Vagina (tissue), 2 donors: ENCODE measurements at places on chromosomes 7 and 10.

DNA sequence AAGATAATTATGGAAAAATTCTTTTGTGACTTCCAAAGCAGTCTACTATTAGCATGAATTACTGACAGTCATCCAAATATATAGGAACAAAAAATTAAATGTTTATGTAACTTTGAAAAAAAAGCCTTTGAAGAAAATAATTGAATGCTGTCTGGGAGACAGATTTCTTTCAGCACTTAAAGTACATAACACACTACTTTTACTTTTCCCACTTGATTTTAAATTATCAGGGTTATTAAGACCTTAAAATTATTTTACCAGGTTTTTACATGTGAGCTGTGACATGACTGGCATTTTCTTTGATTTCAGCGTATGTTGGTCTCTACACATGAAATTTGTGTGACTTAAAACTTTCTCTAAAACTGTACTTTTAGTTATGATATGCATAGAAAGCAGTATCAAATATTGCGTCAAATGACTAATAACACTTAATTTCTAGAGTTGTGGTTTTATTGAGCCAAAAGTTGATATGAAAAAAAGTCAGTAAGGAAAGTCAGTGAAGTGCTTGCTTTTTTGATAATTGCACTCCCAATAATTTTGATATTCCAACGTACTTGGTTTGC, 3.1 kb downstream of the PTEN start:
- H3K27me3 ChIP-seq: no peaks in the 10 kb centered on the region
- DNase-seq: no peak
- no peaks in the 10 kb centered on the region for H3K36me3 ChIP-seq
- H3K4me1 ChIP-seq: peaks cover 38% of the 10 kb centered on the region
- peak overlapping the region; percentile 81 for H3K4me3 ChIP-seq

DNA sequence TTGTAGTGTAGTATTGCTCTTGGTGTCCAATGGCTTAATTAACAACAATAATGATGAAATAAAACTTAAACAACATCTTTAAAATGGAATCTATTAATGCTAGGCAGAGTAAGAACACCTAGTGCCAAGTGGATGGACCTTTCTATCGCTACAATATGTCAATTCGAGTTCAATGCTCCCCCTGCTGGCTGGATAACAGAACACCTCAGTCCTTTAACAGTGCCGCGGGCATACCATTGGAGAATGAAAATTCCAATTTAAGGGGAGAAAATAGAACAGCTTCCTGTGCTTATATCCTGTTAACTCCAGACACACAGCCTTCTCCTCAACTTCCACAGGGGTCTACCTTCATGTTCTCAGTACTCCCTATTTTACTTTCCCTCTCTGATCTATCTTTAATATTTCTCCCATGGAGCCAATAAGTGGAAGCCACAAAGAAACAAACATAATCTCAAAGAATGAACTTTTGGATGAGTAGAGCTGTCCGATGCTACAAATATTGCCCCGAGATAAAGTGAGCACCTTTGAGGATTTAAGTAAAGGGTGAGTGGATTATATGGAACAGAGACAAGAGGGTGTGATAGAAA, 41.4 kb downstream of the COL1A2 start:
- H3K27ac ChIP-seq: no peak overlapping the region
- H3K36me3 ChIP-seq: no peaks in the 10 kb centered on the region
- no peak overlapping the region for H3K4me3 ChIP-seq
- H3K27me3 ChIP-seq: no peaks in the 10 kb centered on the region
- DNase-seq: no peak

- no peaks in the 10 kb centered on the region for H3K36me3 ChIP-seq
- H3K27ac ChIP-seq: peak overlapping the region; percentile 35
- no peak overlapping the region for H3K4me3 ChIP-seq
- no peaks in the 10 kb centered on the region for H3K27me3 ChIP-seq
Measured at GRCh38 chr7:135320268-135320667, 86.6 kb downstream of the STRA8 start.

DNA sequence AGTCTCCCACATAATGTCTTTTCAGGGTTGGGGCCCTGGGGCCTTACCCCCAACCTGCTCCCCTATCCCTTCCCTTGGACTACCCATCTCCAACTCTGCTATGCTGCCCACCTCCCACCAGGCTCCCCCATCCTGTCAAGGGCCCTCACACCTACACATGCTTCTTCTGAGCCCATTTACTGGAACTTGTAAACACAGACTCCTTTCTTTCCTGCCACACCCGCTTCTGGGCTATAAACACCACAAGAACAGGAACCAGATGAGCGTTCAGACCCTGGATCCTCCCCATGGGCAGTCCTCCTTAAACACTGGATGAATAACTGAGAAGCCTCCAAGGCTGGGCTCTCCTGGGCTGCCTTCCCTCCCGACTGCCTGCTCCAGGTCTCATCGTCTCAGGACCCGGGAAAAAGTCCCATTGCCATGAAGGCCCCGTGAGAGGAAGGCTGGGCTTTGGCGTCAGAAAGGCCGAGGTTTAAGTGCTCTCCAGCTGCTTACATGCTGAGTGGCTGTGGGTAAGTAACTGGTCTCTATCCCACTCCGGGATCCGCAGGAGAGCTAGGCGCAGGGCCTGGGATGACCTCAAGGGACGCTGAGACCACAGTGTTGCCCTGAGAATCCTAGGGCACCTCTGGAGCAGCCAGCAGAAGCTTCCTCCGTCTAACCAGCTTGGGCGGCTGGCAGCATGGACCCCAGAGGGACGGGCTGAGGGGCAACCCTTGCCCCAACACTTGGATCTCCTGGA, 15.6 kb upstream of the CRHR2 start:
- no peak overlapping the region for H3K4me3 ChIP-seq
- no peak for DNase-seq
- no peaks in the 10 kb centered on the region for H3K27me3 ChIP-seq
- H3K36me3 ChIP-seq: no peaks in the 10 kb centered on the region
- H3K27ac ChIP-seq: no peak overlapping the region
- H3K4me1 ChIP-seq: peaks cover 5% of the 10 kb centered on the region

GRCh38 chr10:103676058-103676785, 179.2 kb downstream of the SH3PXD2A start:
- peaks cover 67% of the 10 kb centered on the region for H3K4me1 ChIP-seq
- no peaks in the 10 kb centered on the region for H3K27me3 ChIP-seq
- no peaks in the 10 kb centered on the region for H3K36me3 ChIP-seq
- DNase-seq: no peak
- peak overlapping the region; percentile 94 for H3K27ac ChIP-seq

DNA sequence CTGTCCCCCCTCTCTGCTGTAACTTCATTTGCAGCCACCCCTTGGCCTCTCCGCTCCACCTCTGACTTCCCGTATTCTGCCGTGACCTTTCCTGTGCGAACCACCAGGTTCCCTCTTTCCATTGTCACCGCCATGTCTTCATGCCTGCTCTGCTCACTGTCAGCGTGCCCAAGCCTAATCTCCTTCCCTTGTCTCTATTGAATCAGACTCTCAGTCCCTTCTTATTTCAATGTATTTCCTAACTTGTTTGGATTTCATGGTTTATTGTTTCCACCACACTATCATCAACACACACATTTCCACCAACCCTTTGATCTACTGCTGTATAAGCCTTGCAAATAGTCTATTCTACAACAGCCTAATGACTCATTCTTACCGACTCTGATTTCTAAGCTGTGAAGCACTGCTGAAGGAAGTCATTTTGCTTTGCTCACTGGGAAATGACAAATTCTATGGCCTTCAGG, 30.0 kb upstream of the INHBA start:
- H3K27me3 ChIP-seq: no peaks in the 10 kb centered on the region
- no peaks in the 10 kb centered on the region for H3K4me1 ChIP-seq
- H3K27ac ChIP-seq: no peak overlapping the region
- no peak for DNase-seq

DNA sequence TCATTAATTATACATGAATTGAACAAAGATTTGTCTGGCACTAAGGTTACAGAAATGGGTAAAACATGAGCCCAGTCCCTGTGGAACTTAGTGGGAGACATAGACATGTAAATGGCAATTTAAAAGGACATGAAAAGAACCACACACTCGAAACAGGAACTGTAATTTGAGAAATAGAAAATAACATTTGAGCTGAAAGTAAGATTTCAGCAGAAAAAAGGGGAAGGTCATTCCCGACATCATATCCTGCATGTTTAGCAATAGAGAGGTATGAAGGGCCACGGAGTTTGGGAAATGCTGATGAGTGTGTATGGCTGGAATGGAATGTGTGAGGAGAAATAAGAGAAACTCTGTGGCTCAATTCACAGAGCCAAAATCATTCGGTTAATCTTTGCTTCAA, 175.4 kb upstream of the AHR start:
- H3K36me3 ChIP-seq: no peaks in the 10 kb centered on the region
- no peak overlapping the region for H3K4me3 ChIP-seq
- no peak for DNase-seq
- H3K27me3 ChIP-seq: no peaks in the 10 kb centered on the region
- no peak overlapping the region for H3K27ac ChIP-seq
- no peaks in the 10 kb centered on the region for H3K4me1 ChIP-seq

GRCh38 chr10:123703195-123703790, 37.1 kb downstream of the GPR26 start:
- no peak for DNase-seq
- H3K36me3 ChIP-seq: no peaks in the 10 kb centered on the region
- H3K4me3 ChIP-seq: no peak overlapping the region

- peaks cover 16% of the 10 kb centered on the region for H3K4me1 ChIP-seq
- H3K27me3 ChIP-seq: peaks cover 4% of the 10 kb centered on the region
- no peak for DNase-seq
- H3K4me3 ChIP-seq: no peak overlapping the region
- H3K36me3 ChIP-seq: no peaks in the 10 kb centered on the region
Measured at GRCh38 chr7:142800699-142801260, 30.0 kb downstream of the PRSS2 start.

DNA sequence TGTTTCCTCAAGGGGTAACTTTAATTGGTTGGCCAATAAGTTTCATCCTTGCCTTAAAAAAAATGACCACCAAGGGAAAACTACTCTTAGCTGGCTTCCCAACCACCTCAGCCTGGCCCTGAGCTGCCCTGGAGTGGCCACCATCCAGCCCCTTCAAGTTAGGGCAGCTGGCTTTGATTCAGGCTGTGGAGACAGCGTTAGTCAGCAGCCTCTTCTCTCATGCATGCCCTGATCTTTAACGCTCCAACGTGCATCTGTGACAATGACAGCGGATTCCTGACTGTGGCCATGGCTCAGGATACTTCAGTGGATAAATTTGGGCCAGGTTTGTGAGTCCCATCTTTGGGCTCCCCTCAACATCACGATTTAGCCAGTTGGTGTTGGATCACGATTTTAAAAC, 111.6 kb downstream of the RBM20 start:
- DNase-seq: peak; percentile 60
- H3K4me3 ChIP-seq: no peak overlapping the region
- peaks cover 9% of the 10 kb centered on the region for H3K4me1 ChIP-seq
- no peak overlapping the region for H3K27ac ChIP-seq

- H3K36me3 ChIP-seq: no peaks in the 10 kb centered on the region
- no peak overlapping the region for H3K27ac ChIP-seq
- no peak for DNase-seq
- peaks cover 7% of the 10 kb centered on the region for H3K4me1 ChIP-seq
- no peaks in the 10 kb centered on the region for H3K27me3 ChIP-seq
- no peak overlapping the region for H3K4me3 ChIP-seq
Measured at GRCh38 chr10:15784662-15785300, 65.1 kb upstream of the ITGA8 start.

DNA sequence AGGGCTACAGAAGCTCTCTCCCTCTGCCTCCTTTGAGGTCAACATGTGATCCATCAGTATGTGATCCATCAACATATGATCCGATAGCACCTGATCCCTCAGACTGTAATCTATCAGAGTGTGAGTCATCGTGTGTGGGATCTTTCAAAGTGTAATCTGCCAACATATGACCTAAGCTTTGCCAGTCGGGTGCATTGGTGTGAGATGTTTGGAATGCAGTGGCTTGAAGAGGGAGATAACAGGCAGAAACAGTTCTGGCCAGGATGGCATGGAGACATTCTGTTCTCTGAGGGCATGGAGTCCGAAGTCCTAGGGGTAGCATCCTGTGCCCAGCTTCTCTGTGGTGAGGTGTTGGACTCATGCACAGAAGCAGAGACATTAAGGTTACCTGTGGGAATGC, 217.7 kb upstream of the ETV1 start:
- no peaks in the 10 kb centered on the region for H3K4me1 ChIP-seq
- DNase-seq: no peak
- H3K4me3 ChIP-seq: no peak overlapping the region
- no peak overlapping the region for H3K27ac ChIP-seq
- H3K27me3 ChIP-seq: no peaks in the 10 kb centered on the region

GRCh38 chr7:80537091-80537490, 25.2 kb upstream of the GNAT3 start:
- H3K36me3 ChIP-seq: no peaks in the 10 kb centered on the region
- no peaks in the 10 kb centered on the region for H3K4me1 ChIP-seq
- H3K27me3 ChIP-seq: no peaks in the 10 kb centered on the region
- no peak overlapping the region for H3K27ac ChIP-seq
- no peak overlapping the region for H3K4me3 ChIP-seq

- no peaks in the 10 kb centered on the region for H3K36me3 ChIP-seq
- H3K27me3 ChIP-seq: no peaks in the 10 kb centered on the region
- H3K27ac ChIP-seq: no peak overlapping the region
- H3K4me1 ChIP-seq: peaks cover 8% of the 10 kb centered on the region
Measured at GRCh38 chr7:96836456-96836855, 126.8 kb upstream of the SEM1 start.

DNA sequence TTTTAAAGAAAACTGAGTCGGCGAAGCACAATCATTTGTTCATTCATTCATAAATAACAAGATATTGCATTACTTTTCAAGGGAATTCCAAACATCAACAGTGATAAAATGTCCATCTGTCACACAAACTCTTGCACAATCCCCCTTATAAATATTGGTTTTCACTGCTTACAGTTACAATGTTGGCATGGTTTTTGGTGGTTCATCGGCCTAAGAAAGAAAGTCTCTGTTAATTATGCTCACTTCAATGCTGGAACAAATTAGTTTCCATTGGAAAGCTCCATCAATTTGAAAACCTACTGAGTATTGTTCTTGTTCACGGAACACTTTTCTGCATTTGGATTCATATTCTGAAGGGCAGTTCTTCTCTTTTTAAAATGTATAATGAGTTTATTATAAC, 188.5 kb downstream of the JAZF1 start:
- no peak overlapping the region for H3K4me3 ChIP-seq
- H3K27ac ChIP-seq: no peak overlapping the region
- no peak for DNase-seq
- no peaks in the 10 kb centered on the region for H3K27me3 ChIP-seq
- H3K36me3 ChIP-seq: no peaks in the 10 kb centered on the region
